ENCODE measurements at places on chromosomes 7 and 10. TPM values are rescaled to one million over a fixed set of nuclear protein-coding genes. Genes with fewer than 3 reads are reported as not detected.
A peak's percentile ranks its signal among the peaks of the same experiment; 100 is the strongest.

PPP1R17 gene
- total RNA-seq: not detected

GRCh38 chr10:91006752-91007346 is 86.0 kb upstream of the ANKRD1 start:
- DNase-seq: peak; percentile 51

DNA sequence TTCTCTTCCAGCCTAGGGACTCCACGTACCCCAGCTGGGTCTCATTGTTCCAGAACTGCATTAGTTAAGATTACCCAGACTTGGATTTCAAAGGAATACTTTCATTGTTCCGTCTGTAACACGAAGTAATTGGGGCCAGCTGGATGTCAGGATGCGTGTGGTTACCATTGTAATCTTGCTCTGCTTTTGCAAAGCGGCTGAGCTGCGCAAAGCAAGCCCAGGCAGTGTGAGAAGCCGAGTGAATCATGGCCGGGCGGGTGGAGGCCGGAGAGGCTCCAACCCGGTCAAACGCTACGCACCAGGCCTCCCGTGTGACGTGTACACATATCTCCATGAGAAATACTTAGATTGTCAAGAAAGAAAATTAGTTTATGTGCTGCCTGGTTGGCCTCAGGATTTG is 21.0 kb downstream of the LRRC17 start:
- no peak for DNase-seq

DNA sequence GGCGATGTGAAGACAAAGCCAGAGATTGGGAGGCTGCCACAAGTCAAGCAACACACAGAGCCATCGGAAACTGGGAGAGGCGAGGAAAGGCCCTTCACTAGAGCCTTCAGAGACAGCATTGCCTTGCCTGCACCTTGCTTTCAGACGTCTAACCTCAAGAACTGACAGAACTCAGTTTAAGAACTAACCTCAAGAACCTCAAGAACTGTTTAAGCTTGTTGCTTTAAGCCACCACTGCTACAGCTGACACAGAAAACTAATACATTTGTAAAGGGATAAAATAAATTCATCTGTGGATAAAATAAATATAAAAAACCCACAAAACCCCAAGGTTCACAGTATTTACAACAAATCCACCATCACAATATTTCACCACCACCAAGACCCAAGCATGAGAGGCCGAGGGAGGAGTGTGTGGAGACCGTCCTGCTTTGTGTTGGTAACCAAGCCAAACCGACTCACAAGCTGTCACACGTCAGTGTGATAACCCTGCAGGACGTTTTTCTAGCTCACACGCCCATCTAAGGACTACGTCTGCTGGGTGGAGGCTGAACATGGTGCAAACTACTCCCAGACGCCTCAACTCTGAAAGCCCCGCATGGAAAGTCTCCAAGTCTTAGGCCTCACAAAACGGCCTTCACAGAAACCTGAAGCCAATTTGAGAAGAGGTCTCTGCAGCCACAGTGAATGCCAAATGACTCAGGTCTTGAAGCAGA is 116.8 kb downstream of the ABLIM1 start:
- DNase-seq: peak; percentile 88

GRCh38 chr10:110499796-110500514 is 2.2 kb downstream of the DUSP5 start:
- DNase-seq: no peak

- DNase-seq: no peak
Observed at GRCh38 chr10:3623746-3624145, 161.3 kb downstream of the KLF6 start.
